Activated CD4-positive, alpha-beta T cell treated with anti-CD3 and anti-CD28 coated beads, Interleukin-2, Interleukin-6, amounts not matched to agents 100 ng/mL and 50 ng/mL, durations not matched to agents 16 hours and 8 hours (primary cell): ENCODE measurements at places on chromosomes 5 and 9.

DNA sequence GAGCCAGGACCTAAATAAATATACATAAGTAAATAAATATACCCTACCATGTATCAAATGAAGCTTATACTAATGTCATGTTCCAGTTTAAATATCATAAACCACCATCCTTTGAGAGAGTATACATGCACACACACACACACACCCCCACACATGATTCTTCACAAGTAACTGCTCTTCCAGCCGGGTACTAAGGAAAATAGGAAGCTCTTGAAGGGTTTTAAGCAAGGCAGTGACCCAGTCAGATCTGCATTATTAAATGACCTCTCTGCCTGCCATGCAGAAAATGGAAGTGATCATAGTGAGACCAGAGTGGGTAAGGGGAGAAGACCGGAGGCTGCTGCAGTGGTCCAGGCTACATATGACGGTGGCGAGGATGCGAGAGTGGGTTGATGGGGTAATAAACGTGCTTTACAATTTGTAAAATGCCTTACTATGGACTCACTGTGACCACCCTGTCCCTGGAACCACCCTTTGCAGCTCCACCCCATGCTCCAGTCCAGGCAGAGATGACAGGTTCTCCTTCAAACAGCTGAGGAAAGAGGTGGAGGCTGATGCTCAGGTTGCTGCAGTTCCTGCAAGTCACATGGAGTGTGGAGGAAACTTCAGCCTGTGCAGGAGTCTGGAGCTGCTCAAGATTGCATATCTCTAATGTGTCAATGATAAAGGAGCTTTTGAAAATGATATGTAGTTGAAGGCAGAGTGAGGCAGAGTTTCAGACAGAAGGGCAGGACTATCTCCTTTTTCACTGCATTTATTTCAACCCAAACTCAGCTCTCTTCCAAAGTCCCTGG lies 38.8 kb upstream of the NDFIP1 start:
- DNase-seq, result no peak

DNA sequence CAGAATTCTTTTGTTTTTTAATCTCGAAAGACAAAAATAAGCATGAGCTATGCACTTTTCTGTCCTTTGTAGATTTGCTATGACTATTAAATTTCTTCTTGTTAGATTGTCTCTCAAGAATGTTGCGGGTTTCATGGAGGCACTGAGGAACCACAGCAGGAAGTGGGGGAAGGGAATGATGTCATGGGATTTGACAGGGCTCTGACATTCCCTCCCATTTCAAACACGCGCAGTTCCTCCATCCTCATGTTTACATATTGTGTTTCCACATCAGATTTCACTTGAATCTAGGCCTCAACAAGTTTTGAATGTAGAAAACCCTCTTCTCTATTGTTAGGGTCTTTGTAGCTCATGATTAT lies 154.8 kb downstream of the PALM2AKAP2 start:
- no peak for DNase-seq

GRCh38 chr5:159100782-159101646 lies 1.3 kb upstream of the EBF1 start:
- DNase-seq, result no peak

GRCh38 chr5:20245432-20245974 lies 257.5 kb upstream of the CDH18 start:
- no peak for DNase-seq

GRCh38 chr5:558326-558725 lies 34.1 kb upstream of the SLC9A3 start:
- no peak for DNase-seq

- no peak for DNase-seq
Observed at GRCh38 chr5:34811706-34812105, 27.3 kb upstream of the TTC23L start.

DNA sequence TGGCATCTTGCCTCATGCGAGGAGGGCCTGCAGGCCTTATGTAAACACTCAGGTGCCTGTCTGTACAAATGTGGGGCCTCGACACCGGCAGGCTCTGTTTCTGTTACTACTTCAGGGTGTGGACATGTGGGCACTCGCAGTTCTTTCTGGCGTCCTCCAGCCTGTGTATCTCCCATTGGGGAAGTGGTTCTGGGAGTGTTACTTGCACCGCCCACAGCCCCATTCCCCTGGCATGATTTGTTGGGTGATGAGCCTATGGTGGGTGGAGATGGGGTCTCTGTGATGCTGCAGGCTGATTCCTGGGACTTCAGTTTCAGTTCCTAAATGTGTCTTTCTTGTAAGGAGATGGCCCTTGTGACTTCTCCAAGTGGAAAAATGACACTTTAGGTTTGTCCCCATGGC lies 82.1 kb upstream of the PITX1 start:
- DNase-seq, result no peak

GRCh38 chr5:168106008-168106761 lies 185.3 kb upstream of the WWC1 start:
- no peak for DNase-seq

- DNase-seq, result no peak
Observed at GRCh38 chr5:100249884-100250269, 285.3 kb upstream of the FAM174A start.

DNA sequence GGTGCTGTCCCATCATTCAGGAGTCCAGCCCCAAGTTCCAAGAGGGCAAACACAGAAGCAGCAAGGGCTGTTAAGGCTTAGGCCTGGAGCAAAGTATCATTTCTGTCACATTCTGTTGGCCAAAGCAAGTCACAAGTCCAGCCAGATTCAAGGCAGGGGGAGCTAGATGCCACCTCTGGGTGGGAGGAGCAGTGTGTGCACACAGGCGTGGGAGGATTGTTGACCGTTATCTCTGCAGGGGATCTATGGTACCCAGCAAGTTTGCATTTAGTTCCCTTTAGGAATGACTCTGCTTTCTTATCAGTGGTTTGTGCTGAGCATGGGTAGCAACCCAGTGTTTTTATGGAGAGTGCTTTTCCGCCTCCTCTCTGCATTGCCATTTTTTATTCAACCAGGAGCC lies 278.9 kb downstream of the NR3C1 start:
- peak; percentile 23 for DNase-seq

- DNase-seq, result no peak
Observed at GRCh38 chr9:5720151-5720550, 91.2 kb downstream of the RIC1 start.

DNA sequence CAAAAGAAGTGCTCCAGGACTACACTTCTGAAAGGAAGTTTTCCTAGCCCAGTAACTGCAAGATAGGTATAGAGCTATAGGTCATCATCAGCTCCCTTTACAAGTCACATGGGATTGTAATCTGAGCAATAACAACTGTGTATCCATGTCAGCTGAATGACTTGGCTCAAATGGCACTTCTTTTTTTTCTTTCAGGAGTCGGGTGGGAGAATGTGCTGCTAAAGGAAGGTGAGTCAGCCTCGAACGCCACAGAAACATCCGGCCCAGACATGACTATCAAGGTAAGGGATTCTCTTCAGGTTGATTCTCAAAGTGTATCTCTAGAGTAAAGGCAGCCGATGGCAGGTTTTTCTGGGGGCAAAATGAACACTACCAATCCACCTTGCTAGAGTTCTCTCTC lies 192.2 kb downstream of the C9orf152 start:
- peak; percentile 27 for DNase-seq

GRCh38 chr9:112176524-112176923 lies 1.4 kb upstream of the SUSD1 start:
- DNase-seq, result no peak

DNA sequence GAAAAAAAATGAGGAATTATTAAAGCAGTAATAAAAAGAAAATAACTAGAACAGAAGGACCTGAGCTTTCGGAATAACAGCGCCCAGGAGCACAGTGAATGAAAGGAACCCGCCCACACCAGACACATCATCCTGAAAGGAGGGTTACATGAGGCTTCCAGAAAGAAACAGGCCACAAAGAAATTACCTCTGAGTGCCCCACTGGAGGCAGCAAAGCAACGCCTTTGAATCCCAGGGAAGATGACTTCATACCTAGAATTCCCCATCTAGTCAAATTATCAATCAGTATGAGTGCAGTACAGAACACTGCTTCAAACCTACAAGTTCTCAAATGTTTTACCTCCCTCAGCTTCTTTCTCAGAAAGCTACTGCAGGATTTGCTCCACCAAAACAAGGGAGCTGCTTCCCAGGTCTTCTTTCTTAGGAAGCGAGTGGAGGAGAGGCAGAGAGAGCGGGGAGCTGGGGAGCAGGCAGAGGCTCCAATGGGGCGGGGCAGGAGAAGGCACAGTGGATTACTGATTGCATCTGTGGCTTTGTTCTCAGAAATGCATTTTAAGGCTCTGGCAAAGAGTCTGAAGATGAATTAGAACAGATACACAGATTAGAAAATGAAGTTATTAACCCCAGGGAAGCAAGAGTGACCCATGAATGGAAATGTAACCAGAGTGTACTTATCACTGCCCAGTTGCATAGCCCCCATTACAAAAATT lies 87.1 kb downstream of the SEMA4D start:
- peak; percentile 91 for DNase-seq

DNA sequence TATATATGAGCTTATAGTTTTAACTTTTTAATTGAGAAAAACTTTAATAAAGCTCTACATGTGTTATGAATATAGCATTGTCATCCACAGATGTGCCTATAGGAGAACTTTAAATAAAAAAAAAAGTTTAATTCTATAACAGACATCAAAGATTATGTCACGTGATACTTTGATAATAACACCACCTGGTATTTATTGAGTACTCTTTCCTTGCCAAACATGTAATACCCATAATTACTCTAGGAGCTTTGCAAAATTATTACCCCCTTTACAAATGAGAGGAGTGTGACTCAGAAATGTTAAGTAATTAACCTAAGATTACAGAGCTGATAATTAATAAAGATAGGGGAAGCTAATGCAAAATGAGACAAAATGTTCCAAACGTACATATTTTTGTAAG lies 43.0 kb downstream of the ITGA2 start:
- DNase-seq, result no peak

DNA sequence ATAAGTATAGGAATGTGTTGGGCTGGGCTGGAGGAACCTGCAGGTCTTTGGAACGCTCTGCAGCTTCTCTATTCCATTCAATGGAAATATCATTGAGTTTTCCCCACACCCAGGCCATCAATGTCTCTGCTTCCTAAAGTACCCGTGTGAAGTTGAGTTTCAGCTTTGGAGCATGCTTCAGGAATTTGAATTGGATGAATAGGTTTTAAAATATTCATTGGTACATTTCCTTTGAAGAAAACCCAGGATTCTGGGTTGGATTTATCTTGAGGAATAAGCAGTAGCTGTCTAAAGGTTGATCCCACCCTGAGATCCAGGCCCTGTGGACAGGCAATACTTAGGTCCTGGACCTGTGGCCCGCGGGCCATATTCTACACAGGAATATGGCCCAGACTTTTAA lies 37.3 kb downstream of the INSYN2B start:
- no peak for DNase-seq

DNA sequence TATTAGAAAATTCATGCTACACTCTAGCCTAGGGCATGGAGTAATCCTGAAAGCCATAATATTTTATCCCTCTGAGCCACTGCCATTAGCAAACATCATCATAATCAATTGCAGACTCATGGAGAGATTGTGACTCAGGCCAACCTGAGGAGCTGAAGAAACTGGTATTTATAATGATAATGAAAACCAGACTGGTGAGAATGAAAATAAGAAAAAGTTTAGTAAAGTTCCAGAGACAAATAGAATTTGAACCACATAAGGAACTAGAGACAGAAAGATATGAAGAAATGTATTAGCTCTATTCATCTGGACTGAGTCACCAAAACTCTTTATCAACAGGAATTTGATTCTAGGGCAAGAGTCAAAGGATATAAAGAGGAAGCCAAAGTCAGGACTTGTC lies 158.7 kb downstream of the DRD1 start:
- DNase-seq, result no peak

DNA sequence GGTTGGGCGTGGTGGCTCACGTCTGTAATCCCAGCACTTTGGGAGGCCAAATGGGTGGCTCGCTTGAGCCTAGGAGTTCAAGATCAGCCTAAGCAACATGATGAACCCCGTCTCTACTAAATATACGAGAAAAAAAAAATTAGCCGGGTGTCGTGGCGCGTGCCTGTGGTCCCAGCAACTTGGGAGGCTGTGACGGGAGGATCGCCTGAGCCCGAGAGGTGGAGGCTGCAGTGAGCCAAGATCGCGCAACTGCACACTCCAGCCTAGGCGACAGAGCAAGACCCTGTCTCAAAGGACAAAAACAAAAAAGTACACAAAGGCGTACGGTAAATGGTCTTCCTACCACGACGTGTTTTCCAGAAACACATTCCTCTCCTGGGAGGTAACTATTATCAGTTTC lies 538 bp upstream of the BDP1 start:
- DNase-seq, result no peak

DNA sequence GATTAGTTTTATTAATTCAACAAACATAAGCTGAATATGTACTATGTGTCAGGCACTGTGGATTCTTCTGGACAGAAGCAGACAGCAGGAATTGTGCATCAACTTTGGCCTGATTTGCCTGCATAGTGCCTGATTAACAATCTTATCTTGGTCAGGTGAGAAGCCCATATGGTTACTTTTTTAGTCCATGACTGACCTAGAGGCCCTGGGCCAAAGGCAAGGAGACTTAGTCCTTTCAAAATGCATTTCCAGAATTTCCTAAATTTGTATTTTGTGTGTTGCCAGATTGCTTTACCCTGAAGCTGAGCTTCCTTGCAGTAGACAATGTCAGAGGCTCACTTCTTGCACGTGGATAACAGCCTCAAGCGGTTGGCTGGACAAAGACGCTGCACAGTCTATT lies 286.7 kb downstream of the SPOCK1 start:
- DNase-seq, result no peak

- DNase-seq, result no peak
Observed at GRCh38 chr9:32340361-32340760, 44.1 kb upstream of the ACO1 start.

DNA sequence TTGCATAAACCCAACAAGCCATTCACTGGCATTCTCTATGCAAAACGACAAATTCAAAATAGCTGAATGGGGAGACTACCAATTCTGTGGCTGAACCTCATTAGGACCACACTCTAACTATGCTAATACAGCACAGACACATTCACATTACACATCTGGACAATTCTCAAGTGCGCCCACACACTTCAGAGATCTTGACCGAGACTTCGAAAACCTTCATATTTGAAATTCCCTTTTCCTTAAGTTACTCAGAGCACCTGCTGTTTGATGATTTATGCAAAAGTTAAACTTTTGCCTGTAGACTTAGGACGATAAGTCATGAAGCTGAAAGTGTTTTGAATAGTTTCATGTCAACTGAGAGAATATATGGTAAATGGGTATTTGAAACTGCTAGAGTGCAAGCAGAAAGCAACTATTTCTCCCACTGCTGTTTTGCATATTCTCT lies 111.9 kb downstream of the FBN2 start:
- no peak for DNase-seq

DNA sequence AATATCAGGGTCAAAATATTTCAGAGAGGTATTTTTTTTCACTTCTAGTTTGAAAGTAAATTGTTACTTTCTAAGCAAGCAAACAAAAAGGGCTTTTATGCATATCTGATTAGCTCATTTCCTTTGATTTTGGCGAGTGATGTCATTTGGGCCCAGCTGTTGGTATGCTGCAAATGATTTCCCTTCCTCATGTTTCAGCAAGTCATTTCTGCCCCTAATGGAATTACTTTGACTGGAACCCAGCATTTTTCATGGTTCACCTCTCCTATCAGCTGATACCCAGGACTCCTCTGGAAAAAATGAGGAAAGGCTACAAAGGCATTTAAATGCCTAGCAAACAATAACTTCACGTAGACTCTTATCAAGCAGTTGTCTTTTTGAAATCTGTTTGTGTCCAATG lies 500.6 kb downstream of the EBF1 start:
- no peak for DNase-seq

GRCh38 chr9:7174301-7174700 lies 416.5 kb downstream of the KDM4C start:
- DNase-seq, result no peak

- no peak for DNase-seq
Observed at GRCh38 chr5:141597814-141598213, 21.0 kb downstream of the DIAPH1 start.

- DNase-seq, result no peak
Observed at GRCh38 chr5:116964438-116964837, 389.8 kb upstream of the SEMA6A start.
